Activated CD8-positive, alpha-beta T cell treated with anti-CD3 and anti-CD28 coated beads for 36 hours (primary cell): ENCODE measurements at places on chromosomes 1 and 21.
A peak's percentile ranks its signal among the peaks of the same experiment; 100 is the strongest.

DNA sequence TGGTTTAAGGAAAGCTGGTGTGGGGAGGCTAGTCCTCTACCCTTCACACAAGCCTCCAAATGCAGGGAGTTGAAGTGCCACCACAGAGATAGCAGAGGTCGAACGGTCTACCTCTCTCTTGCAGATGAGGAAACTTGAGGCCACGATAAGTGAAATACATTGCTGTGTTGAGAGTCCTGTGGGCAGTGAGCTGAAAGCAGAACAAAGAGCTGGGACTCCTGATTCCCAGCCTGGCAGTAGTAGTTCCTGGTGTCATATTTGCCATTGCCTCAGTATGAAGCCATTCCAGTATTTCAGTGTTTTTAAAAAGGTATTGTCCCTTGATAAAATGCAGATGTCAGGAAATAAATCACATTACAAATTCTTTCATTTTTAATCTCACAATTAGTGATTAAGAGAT, 28.6 kb downstream of the AK4 start:
- DNase-seq, result no peak

DNA sequence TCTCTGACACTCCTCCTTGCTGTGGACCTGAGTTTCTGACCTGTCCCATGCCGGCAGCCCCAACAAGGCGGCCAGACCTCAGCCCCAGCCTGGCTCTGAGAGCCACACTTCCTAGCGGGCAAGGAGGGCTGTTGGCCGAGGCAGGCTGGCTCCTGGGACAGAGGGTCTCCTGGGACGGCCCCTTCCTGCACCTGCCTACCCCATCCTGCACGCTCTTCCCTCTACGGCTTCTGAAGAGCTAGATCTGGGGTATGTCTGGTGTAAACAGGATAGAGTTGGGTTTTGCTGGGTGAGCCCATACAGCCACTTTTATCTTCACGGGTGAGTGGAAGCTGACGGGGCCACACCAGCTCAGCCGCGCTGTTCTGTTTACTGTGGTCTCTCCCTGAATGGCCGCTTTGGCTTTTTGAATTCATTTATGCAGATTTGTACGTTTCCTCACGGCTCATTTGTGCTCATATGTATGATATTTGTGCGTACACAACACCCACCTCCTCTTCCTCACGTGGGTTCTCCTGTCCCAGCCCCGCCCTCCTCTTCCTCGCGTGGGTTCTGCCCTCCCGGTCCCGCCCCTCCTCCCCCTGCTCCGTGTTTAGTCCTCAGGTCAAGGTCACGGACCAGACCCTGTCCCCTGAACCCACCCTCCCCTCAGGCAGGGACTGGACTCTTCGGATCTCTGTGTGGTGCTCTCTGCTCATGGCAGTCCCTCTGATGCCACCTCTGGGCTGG, 34.7 kb upstream of the POFUT2 start:
- DNase-seq, result no peak

DNA sequence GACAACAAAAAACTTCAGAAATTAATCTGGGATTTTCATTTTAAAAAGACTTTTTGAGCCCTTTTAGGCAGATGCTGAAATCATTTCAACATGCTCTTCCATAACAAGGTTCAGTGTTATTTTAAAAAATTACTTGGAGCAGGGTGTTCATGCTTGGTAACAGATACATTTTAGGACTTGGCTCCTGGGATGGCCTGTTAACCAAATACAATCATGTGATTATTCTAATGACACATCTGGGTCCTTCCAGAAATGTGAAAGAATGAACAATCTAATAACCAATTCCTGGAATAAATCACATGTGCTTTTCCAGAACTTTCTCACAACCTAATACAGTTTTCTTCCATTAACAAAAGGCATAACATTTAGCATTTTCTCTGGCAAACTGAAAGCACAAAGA, 379.8 kb upstream of the RUNX1 start:
- DNase-seq, result no peak

DNA sequence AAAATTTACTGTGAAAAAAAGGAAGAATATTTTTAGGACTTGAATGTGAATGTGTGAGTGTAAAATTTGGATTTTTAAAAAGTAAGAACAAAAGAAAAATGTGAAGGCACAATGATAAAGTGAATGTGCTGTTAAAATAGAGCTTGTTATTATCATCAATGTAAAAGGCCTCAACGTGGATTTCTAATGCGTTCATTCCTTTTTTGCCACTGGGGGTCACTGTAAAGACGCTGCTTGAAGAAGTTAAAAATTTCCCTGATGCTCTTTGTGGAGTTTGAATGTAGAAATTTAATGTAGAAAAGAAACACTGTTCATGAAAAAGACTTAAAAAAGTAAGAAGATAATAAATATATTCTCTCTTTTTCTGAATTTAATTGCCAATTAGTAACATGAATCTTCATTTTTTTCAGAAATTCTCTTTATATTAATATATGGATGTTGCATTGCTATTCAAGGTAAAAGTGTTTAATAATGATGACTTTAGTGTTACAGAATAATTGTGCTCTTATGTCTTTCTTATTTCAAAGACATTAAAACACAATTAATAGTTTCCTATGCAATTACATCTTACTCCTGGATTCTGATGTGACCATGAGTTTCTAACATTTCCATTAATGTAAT, 161.5 kb downstream of the DNM3 start:
- DNase-seq, result peak; percentile 42

DNA sequence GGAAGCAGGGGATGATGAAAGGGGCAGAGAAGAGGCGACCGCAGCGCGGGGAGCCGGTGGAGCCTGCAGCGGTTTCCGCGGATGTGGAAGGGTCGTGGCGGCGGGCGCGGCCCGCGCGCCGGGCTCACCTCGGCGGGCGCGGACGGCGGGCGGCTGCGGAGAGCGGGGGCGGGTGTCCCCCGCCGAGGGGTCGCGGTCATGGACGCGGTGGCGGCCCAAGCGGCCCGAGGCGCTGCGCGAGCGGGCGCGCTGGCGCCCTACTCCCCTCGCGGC, 572 bp downstream of the LPGAT1 start:
- DNase-seq, result peak; percentile 26

DNA sequence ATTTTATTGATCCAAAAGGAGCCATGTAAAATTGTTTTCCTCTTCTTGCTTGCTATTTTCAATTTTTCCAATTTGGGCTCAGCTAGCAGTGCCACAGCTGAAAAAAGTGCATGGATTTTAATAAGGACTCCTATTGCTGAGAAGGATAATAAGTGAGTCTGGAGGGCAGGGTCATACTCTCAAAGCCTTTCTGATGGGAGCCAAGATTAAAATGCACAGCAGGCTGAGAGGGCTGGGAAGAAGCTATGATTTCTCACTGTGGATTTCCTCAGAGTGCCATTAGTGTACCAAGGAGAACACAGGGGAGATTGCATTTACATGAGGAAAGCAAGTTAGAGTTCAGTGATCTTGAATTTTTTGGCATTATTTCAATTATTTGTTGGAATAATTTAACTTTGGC, 261.3 kb downstream of the ST6GALNAC3 start:
- DNase-seq, result no peak

GRCh38 chr1:93938461-93939145, 29.4 kb upstream of the GCLM start:
- DNase-seq, result no peak

- DNase-seq, result peak; percentile 34
These were observed 67.5 kb upstream of the DUSP10 start for GRCh38 chr1:221809091-221810029.

GRCh38 chr1:181413836-181414235, 69.5 kb upstream of the CACNA1E start:
- no peak for DNase-seq

- DNase-seq, result peak; percentile 7
These were observed 85.7 kb downstream of the NRDC start for GRCh38 chr1:51792864-51793263.

- DNase-seq, result peak; percentile 88
These were observed at the start of gene GPR157 for GRCh38 chr1:9128520-9129265. Gene GPR157 (minus strand): TSS chr1:9129102. CDS start chr1:9129027, 75 bp downstream.

GRCh38 chr1:60994828-60995492, 87.4 kb upstream of the NFIA start:
- no peak for DNase-seq

DNA sequence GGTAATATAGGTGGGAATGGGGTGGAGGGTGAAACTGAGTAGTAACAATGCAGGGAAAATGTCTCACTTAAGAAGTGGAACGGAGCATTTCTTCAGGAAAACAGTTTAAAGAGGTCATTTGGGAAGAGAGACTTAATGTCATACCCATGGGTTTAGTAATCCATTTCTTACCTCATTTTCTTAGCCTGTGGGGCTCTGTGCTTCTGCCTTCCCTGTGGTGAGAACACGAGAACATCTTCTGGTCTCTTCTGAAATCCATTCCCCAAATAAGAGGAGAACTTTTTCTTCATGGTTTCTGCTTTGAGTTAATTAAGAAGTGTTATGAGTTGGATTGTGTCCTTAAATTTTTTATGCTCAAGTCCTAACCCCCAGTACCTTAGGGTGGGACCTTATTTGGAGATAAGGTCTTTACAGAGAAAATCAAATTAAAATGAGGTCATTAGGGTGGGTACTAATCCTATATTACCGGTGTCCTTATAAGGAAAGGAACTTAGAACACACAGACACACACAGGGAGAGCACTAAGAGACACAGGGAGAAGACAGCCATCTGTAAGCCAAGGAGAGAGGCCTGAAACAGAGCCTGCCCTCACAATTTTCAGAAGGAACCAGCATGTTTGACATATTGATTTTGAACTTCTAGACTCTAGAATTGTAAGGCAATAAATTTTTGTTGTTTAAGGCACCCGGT, 5.4 kb downstream of the CCDC190 start:
- DNase-seq, result no peak

- DNase-seq, result no peak
These were observed 114.4 kb downstream of the PIK3R3 start for GRCh38 chr1:46017876-46018503.

DNA sequence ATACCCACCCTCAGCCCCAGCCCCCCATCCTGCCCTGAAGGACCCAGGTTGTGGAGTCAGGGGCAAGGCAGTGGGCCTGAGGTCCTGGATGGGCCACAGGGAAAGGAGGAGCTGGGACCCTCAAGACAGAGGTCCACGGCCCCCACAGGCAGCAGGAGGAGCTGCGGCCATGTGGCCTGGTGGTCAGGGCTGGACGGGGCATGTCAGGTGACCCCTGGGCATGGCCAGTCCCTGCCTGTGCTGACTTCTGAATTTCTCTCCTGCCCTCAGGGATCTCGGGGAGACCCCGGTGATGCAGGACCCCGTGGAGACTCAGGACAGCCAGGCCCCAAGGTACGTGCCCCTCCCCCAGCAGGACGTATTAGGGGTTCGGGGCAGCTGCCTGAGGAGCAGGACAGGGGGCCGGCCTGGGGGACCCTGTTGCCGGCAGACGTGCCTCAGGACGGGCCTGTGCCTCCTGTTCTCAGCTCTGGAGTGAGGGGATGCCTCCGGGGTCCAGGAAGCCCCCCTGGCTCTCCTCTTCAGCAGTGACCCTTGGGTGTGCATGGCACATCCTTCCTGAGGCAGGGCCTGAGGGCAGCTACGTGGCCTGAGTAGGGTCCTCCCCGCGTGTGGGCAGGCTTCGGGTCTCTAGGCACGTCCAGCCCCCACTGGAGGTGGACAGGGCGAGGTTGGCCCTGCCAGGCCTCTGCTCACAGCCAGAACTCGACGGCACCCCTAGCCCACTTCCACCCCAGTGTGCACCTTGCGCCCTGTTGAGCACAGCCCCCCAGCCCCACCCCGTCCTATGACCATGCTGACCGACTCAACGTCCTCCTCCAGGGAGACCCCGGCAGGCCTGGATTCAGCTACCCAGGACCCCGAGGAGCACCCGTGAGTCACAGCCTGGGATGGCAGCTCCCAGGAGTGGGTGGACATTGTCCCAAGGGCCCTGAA, 23.6 kb downstream of the COL6A2 start:
- no peak for DNase-seq

DNA sequence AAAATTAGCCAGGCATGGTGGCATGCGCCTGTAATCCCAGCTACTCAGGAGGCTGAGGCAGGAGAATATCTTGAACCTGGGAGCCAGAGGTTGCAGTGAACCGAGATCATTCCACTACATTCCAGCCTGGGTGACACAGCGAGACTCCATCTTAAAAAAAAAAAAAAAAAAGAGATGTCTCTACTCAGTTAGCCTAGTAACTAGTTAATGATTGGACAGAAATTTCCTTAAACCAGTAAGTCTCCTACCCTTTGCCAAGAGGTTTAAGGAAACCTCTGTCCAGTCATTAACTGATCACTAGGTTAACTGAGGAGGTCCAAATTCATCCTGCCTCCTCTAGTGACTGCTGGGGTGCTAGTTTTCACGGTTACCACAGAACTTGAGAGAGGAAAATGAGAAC, 143.9 kb upstream of the UBE2U start:
- DNase-seq, result no peak

- no peak for DNase-seq
These were observed 70.7 kb upstream of the FMO3 start for GRCh38 chr1:171019971-171020370.

DNA sequence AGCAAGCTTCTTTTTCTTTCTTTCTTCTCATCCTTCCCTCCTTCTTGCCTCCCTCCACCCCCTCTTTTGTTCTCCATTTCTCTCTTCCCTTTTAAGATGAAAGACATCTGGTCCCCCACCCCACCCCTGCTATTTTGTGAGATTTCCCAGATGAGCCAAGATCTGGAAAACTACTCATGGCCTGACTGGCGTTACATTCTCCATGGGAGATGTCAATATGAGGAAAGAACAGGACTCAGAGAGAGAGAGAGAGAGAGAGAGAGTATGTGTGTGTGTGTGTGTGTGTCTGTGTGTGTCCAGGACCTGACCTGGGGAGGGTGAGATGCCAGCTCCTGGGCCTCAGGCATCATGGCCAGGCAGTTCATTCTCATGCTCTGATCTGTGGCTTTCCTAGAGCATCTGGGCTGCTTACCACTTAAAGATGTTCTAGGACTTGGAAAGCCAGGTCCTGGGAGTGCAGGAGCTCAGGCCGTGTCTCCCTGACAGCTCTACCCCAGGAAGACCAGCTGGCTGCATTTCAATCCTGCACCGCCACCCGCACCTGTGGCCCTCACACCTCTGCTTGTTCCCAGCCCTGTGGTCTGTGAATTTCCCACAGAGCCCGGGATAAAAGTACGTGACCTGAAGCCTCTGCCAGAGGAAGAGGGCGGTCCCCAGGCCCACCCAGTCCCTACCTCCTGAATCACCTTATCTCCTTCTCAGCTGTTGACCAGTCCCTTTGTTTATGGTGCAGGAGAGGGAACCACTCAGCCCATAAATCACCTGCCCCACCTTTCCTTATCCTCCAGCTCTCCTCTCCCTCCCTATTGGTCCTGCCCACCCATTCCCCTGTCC, 3.2 kb upstream of the BEST4 start:
- DNase-seq, result peak; percentile 0

DNA sequence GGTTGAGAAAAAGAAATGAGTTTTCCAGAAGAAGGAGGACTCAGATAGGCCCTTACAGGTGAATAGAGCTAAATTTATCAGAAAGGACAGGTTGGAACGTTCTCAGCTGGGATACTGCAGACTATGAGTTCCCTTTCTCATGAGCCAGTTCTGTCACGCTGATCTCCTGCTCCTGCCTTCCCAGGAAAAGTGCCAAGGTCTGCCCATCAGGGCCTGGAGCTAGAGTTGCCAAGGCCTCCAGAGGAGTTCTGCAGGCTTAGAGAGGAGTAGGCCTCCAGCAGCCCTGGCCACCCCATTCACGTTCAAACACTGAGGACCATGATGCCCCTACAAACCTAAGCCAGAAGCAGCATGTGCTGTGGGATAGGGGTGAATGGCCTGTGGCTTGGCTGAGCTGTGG, 126.8 kb upstream of the TNR start:
- no peak for DNase-seq

- DNase-seq, result no peak
These were observed 1797.4 kb downstream of the NCAM2 start for GRCh38 chr21:22795644-22796043.
